Glomerular endothelial cell (primary cell): ENCODE measurements at places on chromosomes 11 and 22. TPM values are rescaled to one million over a fixed set of nuclear protein-coding genes. Genes with fewer than 3 reads are reported as not detected.

The KREMEN1 gene
- total RNA-seq, result 0.68 and 2.3 TPM in 2 replicates

The ARHGAP32 gene
- 8.0 and 11.7 TPM in 2 replicates for total RNA-seq

The SNX32 gene
- total RNA-seq, result 0.63 TPM in 1 of 2 replicates, not detected in the other

The SHANK3 gene
- total RNA-seq, result 51.9 and 103 TPM in 2 replicates

The MYEOV gene
- 1.2 and 1.9 TPM in 2 replicates for total RNA-seq

The MUC2 gene
- total RNA-seq, result not detected in 2 replicates

The OR5B17 gene
- total RNA-seq, result not detected in 2 replicates

The DENND6B gene
- total RNA-seq, result 6.4 and 15.2 TPM in 2 replicates

The CSF2RB gene
- total RNA-seq, result 3.6 and 19.8 TPM in 2 replicates

The OVOL1 gene
- total RNA-seq, result not detected in 2 replicates

The CALCA gene
- total RNA-seq, result not detected in 2 replicates

The PGR gene
- not detected in 2 replicates for total RNA-seq

The KCNJ4 gene
- not detected in 2 replicates for total RNA-seq

The HIRA gene
- total RNA-seq, result 26.4 and 32.6 TPM in 2 replicates

The CARNS1 gene
- total RNA-seq, result 0.10 and 0.18 TPM in 2 replicates

The ARSA gene
- total RNA-seq, result 59.4 and 73.5 TPM in 2 replicates

The RIMBP3C gene
- total RNA-seq, result 0.44 TPM in 1 of 2 replicates, not detected in the other

The TMEM80 gene
- 25.1 and 25.3 TPM in 2 replicates for total RNA-seq

The CHRNA10 gene
- 0.92 and 1.5 TPM in 2 replicates for total RNA-seq

The MS4A7 gene
- not detected in 2 replicates for total RNA-seq

The RTCB gene
- 70.7 and 92.3 TPM in 2 replicates for total RNA-seq
